Activated naive CD8-positive, alpha-beta T cell treated with anti-CD3 and anti-CD28 coated beads, Interleukin-2, amount 10 ng/mL, durations not matched to agents 7 days and 5 days (primary cell): ENCODE measurements at places on chromosomes 2 and 18.

DNA sequence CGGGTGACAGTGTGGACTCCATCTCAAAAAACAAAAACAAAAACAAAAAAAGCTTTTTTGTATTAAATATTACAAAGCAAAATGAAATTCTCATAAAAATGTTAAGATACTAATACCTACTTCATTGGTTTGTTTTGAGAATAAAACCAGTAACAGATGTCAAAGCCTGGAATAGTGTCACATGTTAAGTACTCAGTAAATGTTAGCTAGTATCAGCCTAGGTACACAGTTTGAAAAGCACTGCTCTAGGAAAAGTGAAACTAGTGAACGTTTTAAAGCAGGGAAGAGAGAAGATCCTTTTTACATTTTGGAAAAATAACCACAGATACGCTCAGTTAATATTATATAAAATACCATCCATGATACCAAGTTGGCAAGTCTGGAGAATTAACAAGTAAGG lies 37.1 kb upstream of the ADAM17 start:
- no peak for DNase-seq

GRCh38 chr2:178912416-178913048 lies 105.3 kb upstream of the TTN start:
- DNase-seq: no peak

DNA sequence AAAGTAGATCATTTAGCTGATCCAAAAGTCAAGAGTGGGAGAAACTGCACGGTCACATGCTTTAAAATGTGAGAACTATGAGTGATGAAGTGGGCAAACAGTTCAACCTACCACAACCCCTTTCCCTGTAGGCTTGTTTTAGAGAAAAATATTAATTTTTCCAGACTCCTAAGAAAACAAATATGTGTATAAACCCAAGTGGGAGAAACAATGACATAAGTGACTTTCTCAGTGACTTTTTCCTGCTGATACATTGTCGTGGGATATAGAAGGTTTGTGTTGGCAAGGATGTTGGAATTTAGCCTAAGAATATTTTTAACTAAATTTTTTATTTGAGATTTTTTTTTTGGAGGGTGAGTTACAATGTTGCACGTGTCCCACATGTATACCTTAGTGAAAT lies 321.7 kb downstream of the FIGN start:
- no peak for DNase-seq

- no peak for DNase-seq
Measured at GRCh38 chr2:199861132-199861774, 10.3 kb upstream of the FTCDNL1 start.

- DNase-seq: no peak
Measured at GRCh38 chr2:148704247-148704646, 59.7 kb downstream of the EPC2 start.

DNA sequence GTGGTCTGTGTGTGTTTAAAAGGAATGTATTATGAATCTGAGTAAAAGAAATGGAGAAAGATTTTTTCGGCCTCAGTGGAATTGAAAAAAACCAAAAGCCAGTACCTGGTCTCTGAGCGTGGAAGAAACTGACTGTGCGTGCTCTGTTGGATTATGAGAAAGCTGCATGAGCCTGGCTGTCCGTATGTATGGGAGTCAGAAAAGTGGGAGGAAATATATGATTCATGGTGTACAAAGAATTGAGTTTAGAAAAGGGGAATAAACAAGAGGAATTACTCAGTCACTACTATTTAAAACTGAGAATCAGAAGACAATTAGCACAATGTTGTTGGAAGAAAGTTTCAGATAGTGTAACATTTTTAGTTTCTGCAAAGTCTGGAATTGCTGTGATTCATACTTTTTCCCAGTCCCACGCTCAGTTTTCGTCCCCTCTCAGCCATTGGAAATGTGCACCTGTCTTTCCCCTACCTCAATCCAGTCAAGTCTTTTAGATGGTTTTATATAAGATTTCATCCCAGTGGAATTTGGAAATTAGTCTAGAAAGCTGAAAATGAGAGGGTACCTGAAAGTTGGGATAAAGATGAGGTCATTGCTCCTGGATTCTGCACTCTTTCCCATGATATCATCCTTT lies 66.4 kb upstream of the CHMP1B start:
- no peak for DNase-seq

DNA sequence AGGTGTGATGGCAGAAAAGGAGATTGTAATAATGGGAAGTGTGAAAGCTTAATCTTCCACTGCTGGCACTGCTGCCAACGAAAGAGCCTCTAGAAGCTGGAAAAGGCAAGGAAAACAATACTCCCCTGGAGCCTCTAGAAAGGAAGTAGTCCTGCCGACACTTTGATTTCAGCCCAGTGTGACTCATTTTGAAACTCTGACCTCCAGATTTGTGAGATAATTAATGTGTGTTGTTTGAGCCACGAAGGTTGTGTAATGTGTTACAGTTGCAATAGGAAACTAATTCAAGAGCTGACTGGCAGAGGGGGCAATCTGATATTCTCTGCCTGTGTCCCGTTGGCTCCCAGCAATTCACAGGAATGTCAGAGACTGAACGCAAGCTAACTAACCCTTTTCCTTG lies 219.2 kb upstream of the UBE2E3 start:
- no peak for DNase-seq

DNA sequence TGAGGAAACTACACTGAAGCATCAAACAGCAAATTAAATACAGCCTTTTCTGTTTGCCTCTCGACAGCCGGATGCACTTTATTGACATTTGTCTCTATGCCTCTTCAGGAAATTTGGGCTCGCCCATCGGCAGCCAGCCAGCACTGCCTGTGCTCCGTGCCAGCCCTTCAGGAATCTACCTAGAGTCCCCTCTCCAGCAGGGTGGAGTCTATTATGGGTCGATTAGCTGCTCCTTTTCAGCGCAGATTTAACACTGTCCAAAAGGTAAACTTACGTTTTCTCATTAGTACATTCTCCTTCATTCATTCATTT lies 91.5 kb downstream of the MYCN start:
- no peak for DNase-seq

- no peak for DNase-seq
Measured at GRCh38 chr2:9282128-9283112, 75.8 kb downstream of the ASAP2 start.

DNA sequence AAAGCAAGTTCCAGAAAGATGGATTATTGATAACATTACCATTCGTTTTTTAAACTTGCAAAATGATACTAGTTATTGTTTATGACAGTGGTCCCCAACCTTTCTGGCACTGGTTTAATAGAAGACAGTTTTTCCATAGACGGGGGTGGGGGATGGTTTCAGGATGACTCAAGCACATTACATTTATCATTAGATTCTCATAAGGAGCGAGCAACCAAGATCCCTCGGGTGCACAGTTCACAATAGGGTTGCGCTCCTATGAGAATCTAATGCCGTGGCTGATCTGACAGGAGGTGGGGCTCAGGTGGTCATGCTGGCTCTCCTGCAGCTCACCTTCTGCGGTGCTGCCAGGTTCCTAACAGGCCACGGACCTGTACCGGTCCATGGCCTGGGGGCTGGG lies 86.2 kb downstream of the BCL2 start:
- DNase-seq: no peak

DNA sequence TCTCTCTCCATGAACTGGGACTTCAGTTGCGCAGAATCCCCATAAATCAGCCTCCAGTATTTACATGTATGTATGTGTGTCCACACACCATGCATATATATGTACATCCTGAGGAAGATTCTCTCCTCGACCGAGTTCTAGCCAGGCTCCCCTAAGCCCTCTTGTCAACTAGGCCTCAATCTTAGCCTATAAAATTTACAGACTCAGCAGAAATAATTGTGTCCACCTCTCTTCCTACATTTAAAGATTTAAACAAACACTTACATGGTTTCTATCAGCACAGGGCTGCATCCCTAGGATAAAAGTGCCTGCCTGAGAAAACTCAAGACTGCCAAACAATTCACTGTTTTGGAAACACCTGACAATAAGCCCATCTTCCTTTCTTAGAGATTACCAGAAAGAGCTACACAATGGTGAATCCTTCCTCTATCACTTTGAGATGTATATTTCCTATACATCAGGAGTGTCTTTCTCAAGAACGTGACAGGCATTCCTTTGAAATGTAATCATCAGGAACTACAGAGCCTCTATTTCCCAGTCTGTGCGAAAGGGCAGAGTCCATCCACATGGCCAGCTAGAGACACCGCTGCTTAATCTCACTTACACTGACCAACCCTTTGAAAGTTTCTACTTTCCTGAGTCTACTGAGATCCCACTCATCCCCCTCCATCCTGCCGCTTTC lies 39.5 kb downstream of the ZNF519 start:
- DNase-seq: no peak

GRCh38 chr2:216416571-216417307 lies 4.5 kb downstream of the SMARCAL1 start:
- no peak for DNase-seq

DNA sequence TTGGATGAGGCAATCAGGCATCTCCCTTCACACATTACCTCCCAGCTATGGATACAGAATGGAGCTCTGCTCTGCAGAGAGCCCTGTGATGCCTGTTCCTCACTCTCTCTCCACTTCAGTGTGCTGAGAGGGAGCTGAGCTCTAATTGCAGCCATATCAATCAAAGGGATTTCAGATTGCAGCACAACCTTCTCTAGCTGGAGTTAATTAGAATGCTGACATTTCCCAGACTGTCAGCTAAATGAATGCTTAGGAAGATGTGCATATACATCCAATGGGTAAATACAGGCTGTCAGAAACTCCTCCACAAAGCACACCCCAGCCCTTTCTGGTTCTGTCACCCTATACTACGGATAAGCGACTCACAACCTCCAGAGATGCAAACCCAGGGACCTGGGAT lies 402.6 kb downstream of the EIPR1 start:
- no peak for DNase-seq

DNA sequence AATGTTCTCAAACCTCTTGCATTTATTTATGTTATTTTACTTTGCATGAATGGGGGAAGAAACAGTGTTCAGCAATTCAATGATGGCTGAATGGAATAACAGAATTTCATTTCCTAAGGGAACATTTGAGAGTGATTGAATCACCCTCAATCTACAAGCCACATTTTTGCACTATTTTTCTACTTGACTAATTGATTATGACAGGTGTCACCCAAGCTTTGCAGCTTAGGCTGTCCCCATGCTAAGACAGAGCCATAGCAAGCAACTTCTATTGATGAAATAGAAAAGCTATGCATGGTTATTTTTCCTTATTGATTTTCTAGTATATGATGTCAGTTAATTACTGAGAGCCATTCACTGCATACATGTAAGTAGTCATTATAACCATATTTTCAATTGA lies 795.7 kb downstream of the DCC start:
- DNase-seq: no peak

- DNase-seq: no peak
Measured at GRCh38 chr18:24388957-24389356, 8.7 kb downstream of the OSBPL1A start.

GRCh38 chr2:72998234-72998651 lies 73.3 kb downstream of the SFXN5 start:
- peak; percentile 10 for DNase-seq

- DNase-seq: no peak
Measured at GRCh38 chr2:197196541-197197180, 113.9 kb downstream of the ANKRD44 start.

- DNase-seq: no peak
Measured at GRCh38 chr18:78558948-78559347, 420.7 kb upstream of the SALL3 start.

DNA sequence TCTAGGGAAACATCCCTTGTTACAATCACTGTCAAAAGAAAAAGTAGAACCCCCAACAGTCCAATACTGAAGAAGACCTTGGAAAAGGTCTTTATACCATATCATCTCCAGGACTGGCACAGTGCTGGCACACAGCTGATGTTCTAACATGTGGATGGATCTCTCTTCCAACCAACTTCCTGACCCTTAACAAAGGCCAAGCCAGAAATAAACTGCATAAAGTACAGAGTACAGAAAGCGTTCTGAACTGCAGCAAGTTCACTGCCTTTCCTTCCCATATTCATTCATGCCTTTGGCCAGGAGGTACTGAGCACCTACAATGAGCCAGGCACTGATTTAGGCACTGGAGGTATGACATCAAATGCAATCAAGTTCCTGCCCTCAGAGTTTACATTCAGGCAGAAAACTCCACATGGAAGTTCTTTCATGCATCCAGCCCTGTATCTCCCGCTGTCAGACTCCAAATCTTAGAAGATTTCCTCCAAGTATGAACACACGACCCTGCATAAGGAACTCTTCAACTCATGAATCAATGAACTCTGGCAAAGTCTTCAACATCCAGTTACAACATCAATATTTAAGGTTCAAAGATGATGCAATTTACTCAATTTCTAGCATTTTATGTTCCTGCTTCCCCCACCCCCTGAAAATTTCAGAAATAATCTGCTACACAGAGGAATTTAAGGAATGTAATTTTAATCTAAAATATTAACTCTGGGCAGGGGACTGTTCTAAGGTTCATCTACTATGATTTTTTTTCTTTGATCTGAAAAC lies 33.8 kb downstream of the ACVR1 start:
- no peak for DNase-seq

GRCh38 chr2:119233326-119234020 lies 9.8 kb downstream of the STEAP3 start:
- no peak for DNase-seq

DNA sequence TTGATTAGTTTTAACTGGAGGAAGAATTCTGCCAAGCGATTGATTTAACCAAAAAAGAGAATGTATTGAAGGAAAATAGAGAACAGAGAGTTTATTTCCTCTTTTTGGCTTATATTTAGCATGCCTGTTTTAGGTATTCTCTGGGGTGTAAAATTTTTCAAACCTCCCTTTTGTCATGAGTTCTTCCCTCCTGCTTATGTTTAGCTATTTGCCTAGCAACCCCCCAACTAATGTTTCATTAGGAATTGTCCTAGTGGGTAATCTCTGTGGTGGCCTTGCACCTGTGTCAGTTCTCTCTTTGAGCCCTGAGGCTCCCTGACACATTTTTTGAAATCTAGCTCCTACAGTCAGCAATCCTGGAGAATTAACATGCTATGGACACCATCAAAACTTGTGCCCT lies 12.5 kb upstream of the REG1B start:
- DNase-seq: no peak

- no peak for DNase-seq
Measured at GRCh38 chr18:62717169-62717924, 2.0 kb downstream of the PHLPP1 start.

DNA sequence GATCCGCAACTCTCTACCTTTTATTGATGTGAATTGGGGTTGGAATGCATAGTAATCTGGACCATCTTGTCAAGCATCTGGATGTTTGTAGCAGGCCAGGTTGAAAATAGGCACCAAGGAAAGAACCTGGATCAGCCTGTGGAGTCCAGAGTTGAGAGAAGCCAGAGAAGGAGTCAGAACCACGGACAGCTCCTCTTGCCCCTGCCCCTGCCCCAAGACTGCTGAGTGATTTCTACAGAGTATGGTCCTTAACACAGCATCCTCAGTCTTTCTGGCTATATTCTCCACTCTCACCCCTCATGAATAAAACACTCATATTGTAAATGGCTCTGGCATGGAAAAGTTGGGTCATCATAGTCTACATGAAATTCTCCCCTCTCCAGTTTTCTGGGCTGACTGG lies 154.6 kb downstream of the LOXHD1 start:
- no peak for DNase-seq

GRCh38 chr2:179594268-179595112 lies 266.9 kb downstream of the ZNF385B start:
- DNase-seq: no peak
